Smooth muscle cell of trachea (primary cell): ENCODE measurements at places on chromosomes 1 and 21. TPM values are rescaled to one million over a fixed set of nuclear protein-coding genes. Genes with fewer than 3 reads are reported as not detected.

The KLF17 gene
- under 0.01 and 0.17 TPM in 2 replicates for total RNA-seq

The CD5L gene
- total RNA-seq: not detected in 2 replicates

The CHODL gene
- total RNA-seq: 0.15 and 0.17 TPM in 2 replicates

The USH2A gene
- under 0.01 TPM in 1 of 2 replicates, not detected in the other for total RNA-seq

The CCDC27 gene
- total RNA-seq: not detected in 2 replicates

The RCC1 gene
- 32.4 and 55.4 TPM in 2 replicates for total RNA-seq

The GPBP1L1 gene
- 73.3 and 98.5 TPM in 2 replicates for total RNA-seq
